NCI-H2171 (cell line): ENCODE measurements at places on chromosomes 2 and 18.

DNA sequence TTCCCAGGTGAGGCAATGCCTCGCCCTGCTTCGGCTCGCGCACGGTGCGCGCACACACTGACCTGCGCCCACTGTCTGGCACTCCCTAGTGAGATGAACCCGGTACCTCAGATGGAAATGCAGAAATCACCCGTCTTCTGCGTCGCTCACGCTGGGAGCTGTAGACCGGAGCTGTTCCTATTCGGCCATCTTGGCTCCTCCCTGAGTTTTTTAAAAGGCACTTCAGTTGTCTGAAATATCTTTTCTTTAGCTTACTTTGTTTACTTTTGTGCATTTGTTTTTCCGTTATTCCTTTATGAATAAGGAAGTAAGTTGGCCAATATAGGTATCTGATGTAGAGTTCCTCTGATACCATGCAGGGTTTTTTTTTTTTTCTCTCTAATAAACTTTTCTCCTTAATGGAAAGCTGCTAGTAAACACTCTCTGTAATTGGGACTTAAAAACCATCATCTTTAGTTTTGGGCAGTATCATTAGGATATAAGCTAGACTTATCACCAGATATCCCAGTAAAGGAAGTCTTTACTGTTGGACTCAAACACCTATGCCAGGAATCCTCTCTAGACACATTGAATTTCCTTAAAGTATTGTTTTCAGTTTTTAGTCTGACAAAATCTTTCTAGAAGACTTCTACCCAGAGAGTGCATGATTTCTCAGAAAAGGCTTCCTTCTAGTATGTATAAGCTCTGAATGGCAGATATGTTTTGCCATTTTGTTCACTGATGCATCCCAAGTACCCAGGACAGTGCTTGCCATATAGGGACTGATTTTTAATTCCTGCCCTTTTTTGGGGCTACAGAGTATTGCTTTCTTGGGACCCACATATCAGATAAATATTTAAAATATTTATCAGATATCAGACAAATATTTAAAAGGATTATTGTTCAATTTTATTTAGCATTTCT, 35.8 kb upstream of the DYSF start:
- DNase-seq: no peak

- no peak for DNase-seq
These were observed 259.4 kb upstream of the SKOR2 start for GRCh38 chr18:47510831-47511230.

DNA sequence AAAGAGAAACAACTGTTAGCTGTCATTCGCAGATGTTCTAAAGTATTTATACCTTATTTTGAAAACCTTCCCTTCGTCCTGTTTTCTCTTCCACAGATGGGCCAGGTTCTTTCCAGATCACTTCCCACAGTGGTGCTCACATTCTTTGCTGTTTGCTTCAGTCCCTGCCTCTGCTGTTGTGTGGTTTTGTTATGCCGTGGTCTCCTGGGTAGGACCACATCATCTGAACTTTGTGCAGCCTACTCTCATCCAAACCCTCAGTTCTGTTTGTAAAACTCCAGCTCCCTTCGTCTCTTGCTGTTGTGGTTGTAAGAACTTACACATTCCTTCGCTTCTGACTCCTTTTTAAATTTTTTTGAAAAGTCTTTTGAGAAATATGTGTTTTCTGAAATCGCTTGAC, 38.1 kb downstream of the ZNF236 start:
- DNase-seq: no peak

DNA sequence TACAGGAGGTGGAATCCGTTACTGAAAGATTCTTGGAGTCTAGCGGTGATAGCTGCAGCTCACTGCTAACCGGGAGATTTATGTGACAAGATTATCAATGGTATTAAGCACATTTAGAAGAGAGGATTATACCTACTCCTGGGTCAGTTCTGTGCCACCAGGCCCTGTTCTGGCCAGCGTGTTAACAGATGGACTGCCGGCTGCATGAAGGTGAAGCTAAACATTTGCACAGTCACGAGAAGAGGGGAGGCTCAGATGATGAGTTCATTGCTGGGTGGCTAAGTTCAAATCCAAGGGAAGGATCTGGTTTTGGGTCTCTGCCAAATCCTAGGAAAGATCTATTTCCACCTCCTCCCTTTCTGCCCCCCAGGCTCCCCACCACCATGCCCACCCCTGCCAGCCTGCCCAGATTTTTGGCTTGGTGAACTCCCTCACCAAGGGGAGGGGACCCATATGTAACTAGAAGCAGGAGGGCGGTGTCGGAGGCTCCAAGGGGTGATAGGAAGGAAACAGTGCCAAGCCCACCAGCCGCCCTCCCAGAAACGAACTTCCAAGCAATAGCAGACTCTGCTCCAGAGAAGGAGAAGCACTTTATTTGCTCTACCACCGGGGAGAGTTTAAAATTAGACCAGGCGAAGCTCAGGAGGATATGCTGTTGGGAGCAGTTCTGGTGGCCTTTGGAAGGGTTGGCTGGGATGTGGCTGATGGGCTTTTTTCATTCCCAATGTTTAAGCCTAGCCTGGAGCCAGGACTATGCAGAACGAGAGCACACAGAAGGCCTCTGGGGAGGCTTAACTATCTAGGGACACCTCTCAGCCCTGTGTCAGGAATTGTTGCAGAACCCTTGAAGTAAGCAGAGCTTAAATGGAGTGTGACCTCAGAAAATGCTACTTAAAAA, 200.5 kb downstream of the KLHL29 start:
- DNase-seq: peak; percentile 96

- no peak for DNase-seq
These were observed 76.8 kb downstream of the ALPK2 start for GRCh38 chr18:58552057-58552461.

DNA sequence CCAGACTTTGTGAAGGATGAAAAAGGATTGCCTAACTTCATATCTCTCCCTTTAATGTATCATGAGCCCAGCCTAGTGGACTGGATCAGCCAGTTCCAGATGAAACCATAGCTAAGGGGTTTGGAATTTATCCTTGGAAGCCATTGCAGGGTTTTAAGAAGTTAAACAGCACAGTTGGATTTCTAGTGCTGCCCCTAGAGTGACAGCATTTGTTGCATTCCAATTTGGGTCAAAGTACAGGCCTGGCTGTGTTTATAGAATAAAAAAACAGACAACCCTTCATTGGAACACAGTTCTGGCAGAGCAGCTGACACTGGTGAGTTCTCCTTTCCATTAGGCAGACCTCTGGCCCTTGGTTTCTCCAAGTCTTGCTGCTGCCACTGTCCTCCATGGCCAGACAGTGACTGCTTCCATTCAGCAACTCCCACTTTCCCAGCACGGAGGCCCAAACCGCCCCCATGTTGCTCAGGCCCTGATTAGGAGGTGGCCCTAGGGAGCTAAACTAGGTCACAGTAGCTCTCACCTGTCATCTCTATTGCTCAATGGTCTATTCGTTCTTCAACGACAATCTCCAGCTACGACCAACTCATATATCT, 8.0 kb downstream of the GPR39 start:
- DNase-seq: no peak

DNA sequence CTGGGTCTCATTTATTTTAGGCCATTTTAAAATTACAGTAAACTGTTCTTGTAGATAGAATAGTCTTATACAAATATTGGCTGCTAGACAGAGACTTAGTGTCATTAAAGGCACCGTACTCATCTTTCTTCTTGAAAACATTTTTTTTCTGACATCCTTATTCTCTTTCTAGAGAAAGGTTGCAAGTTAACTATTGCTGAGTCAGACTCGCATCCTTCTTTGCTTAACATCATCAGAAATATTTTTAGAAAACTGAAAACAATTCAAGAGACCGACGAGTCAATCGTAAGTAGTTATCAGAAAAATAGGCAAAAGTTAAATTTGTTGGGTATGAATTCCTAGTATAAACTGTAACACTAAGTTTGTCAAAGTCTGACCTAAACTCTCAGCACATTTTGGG, 72.2 kb downstream of the HNMT start:
- no peak for DNase-seq

GRCh38 chr2:220123751-220124150, 496.3 kb downstream of the SLC4A3 start:
- DNase-seq: no peak

DNA sequence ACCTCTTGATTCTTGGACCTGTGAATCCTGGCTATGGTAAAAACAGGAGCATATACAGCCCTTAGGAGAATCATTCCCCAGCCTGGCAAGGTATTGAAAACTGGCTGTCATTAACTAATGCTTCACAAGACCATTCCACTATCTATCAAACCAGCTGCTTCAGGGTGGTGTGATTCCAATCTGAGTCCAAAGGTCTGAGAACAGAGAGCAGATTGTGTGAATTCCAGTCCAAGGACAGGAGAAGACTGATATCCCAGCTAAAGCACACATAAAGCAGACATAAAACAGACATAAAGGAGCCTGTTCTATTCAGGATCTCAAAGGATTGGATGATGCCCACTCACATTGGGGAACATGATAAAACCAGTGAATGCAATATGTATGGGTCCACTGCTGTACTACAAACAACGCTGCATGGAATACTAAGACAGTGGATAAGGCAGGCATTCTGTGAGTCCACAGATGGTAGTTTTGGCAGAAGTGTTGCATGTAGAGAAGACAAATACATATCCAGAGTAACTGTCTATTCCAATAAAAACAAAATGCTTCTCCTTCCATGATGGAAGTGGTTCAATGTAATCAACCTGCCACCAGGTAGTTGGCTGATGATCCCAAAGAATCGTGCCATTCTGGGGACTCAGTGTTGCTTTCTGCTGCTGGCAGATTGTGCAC, 363.9 kb downstream of the KCNJ3 start:
- no peak for DNase-seq

DNA sequence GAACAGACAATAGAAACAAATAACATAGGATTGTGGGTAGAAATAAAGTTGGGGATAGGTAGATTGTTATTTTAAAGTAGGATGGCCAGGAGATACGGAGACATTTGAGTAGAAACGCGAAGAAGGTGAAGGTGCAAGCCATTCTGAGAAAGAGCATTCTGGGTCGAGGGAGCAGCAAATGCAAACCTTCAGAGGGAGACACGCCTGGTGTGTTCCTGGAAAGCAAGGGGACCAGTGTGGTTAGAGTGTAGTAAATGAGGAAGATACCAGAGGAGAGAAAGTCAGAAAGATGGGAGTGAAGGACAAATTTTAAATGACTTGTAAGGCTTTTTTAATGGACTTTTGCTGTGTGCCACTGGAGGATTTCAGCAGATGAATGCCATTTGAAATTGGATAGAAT, 1.7 kb downstream of the CYP20A1 start:
- DNase-seq: no peak

DNA sequence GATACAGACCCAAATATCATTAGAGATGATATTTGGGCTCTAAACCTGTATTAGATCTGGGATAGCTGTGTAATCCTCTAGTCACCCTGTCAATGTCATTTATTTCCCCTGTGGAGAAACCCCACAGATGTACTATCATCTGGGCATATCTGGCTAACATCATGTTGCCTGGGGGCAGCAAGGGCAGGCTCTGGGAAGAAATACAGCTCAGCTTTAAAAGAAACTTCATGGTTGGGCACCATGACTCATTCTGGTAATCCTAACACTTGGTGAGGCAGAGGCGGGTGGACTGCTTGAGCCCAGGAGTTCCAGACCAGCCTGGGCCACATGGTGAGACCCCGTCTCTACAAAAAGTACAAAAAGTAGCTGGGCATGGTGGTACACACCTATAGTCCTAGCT, 282.5 kb downstream of the SLC8A1 start:
- no peak for DNase-seq

- DNase-seq: no peak
These were observed 711.9 kb downstream of the SUCLG1 start for GRCh38 chr2:83747141-83747540.

DNA sequence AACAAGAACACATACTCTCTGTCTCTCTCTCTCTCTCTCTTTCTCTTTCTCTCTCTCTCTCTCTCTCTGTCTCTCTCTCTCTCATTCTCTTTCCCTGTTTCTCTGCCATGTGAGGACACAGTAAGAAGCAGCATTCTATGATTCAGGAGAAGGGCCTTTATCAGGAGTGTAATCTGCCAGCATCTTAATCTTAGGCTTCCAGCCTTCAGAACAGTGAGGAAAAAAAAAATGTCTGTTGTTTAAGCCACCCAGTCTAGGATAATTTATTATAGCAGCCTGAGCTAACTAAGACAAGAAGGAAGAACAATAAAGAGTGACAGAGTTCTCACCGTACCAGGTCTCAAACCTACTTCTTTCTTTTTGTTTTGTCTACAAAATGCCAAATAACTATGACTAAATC, 399.4 kb downstream of the SOCS6 start:
- DNase-seq: no peak

DNA sequence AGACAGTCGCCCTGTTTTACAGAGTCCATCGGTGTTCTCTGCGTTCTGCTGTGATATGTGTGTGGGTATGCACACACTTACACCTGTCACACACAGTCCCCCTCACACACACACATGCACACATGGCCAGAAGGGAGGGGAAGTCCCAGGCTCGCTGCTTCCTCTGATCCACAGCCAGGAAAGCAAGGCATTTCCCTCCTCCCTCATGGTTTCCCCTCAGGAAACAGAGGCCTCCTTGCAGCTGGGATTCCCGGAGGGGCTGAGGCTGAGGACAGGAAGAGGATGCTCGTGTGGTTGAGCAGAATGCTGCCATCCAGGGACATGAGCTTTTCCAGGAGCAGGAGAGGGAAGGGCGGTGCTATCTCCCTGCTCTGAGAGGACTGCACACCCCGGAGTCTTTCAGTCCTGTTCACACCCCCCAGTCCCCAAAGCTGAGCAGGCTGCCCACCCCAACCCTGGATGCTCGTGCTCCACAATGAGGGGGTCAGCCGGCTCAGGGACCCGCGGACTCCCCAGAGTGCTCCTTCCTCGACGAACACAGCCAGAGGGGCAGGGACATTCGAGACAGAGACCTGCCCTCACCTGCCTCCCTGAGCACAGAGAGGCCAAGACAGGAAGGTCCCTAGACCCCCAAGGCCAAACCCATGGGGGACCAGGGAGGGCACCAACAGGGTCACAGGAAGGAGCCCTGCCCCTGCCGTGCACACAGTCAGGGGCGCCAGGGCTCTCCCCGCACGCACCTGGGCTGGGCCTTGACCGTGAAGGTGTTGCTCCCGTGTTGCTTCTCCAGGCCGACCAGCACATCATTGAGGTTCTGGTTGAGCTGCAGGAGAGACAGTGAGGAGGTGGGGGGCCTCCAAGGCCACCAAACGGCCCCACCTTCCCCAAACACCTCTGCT, 45.3 kb downstream of the BIN1 start:
- no peak for DNase-seq

- DNase-seq: no peak
These were observed 135.0 kb downstream of the SP3 start for GRCh38 chr2:173830170-173830569.

GRCh38 chr2:190809139-190809764, 71.4 kb upstream of the GLS start:
- DNase-seq: no peak

DNA sequence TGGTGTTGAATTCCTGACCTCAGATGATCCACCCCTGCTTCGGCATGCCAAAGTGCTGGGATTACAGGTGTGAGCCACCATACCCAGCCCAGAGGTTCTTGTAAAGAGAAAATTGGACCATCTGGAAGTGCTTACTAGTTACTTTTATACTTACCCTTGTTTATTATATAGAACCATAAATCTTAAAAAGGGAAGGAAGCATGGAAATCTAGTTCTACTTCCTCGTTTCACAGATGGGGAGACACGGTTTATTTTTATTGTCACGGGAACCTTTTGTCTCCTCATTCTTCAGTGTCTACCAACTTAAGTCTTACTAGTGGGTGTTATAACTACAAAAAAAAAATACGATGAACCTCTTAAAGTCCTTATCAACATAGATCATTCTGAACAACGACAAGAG, 45.8 kb upstream of the PDK1 start:
- no peak for DNase-seq
